ENCODE measurements at places on chromosomes 1 and 21.

- DNase-seq: peak; percentile 76
These were observed 10.9 kb upstream of the C4BPB start for GRCh38 chr1:207077470-207078377.

GRCh38 chr1:231512147-231512698 lies 16.2 kb upstream of the TSNAX start:
- no peak for DNase-seq

GRCh38 chr1:84836145-84836544 lies 56.9 kb downstream of the LPAR3 start:
- DNase-seq: no peak

GRCh38 chr1:53719469-53719868 lies 19.5 kb downstream of the GLIS1 start:
- DNase-seq: no peak

GRCh38 chr1:222627232-222627631 lies 9.3 kb downstream of the MIA3 start:
- DNase-seq: no peak

- no peak for DNase-seq
These were observed 58.0 kb downstream of the PUM1 start for GRCh38 chr1:31007462-31007991.

DNA sequence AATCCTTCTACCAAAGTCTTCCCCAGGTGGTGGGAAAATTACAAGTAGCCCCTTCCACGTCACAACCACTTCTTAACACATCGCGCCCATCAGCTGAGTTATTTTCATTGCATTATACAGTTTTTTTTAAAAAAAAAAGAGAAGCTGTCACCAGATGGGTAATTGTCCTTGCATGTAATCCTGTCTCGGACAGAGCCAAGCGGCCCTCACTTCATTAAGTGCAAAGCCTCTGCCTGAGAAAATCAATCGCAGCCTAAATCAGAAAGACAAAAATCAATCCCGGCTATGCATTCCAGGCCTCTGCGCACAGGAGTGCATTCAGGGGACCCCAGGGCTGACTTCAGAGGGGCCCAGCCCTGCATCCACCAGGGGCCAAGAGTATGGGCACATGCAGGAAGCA lies 538.9 kb downstream of the NPHP4 start:
- DNase-seq: no peak

DNA sequence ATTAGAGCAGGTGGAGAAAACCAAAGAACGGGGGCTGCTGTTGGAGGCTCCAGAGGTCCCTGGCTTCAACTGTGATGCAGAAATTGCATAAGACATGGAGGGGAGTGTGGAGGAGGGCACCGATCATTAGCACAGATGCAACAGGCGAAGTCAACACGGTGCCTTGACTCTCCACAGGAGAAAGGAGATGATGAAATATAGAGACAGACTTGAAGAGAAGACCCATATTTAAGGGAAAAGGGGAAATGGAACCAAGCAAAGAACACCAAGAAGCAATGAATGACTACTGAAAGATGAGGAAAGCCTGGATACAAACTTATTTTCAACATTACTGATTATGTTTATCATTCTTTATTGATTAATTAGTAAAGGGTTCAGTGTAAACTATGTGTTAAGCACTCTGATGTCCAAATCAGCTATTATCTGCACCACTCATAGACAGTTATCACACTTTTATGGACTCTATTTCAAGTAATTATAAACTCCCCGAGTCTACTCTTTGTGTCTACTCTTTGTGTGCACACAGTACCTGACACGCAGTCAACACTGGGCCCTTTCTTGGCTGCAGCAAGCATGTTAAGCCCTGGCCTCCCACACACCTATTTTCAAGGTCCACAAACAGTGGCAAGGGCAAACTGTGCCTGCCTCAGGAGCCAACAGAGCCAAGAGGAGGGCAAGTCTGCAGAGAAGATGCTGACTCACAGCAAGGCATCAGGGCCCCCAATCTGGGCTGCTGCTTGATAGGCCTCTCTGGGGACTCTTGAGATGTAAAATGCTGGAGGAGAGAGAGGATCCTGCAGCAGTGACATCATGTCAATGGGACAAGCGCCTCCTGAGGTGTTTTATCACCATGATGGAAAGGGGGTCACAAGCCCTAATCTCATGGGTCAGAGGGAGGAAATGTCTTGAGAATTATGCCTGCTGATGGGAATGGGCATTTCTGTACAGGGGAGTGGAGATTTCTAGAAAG lies 17.6 kb downstream of the PCNX2 start:
- no peak for DNase-seq
